ENCODE measurements at places on chromosomes 6 and 20.

- no peak for DNase-seq
Observed at GRCh38 chr6:80329496-80329895, 223.0 kb downstream of the BCKDHB start.

GRCh38 chr6:139588734-139589593, 214.5 kb upstream of the CITED2 start:
- no peak for DNase-seq

DNA sequence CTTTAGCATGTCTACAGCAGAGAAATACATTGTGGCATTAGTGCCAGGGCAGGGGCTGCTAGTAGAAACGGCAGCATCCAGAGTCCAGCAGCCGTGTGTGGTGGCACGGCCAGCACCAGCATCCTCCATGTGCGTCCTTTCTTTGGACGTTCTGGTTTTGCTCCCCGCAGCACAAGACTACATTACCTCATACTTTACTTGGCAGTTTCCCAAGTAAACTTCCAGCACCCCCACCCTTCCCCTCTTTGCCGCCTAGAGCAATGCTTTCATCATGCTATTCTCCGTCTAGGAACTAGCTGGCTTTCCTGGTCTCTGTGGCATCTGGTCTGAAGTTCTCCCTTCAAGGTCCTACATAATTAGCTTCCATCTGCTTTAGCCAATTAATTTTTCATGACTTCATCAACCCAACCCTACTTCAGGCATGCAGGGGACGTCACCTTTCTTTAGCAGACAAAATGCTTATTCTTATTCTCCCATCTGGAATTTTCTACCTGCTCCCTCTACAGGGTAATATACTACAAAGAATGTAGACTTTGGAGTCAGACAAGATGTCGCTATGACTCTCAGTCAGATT, 67.6 kb downstream of the BLOC1S5 start:
- DNase-seq = peak; percentile 13

GRCh38 chr6:13807696-13808095, 6.7 kb downstream of the MCUR1 start:
- peak; percentile 24 for DNase-seq

DNA sequence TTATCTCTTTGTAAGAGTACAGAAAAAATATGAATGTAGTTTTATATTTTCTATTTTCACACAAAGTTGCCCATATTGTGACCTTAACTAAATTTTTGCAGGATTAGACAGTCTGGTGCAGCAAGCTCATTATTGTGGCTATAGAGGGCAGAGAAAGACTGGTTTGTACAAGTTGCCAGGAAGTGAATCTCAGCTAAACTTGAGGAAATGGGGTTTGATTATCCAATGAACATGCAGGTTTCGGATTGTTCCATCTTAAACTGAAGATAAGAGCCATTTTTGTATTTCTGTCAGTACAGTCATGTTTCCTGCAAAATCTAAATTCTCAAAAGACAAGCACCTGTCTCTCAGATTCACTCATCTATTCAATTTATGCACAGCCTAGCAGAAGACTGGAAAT, 390.9 kb downstream of the MMUT start:
- peak; percentile 5 for DNase-seq

GRCh38 chr20:59777814-59778575, 155.4 kb downstream of the SYCP2 start:
- no peak for DNase-seq

- DNase-seq = no peak
Observed at GRCh38 chr6:108751851-108752732, 96.1 kb upstream of the ARMC2 start.

DNA sequence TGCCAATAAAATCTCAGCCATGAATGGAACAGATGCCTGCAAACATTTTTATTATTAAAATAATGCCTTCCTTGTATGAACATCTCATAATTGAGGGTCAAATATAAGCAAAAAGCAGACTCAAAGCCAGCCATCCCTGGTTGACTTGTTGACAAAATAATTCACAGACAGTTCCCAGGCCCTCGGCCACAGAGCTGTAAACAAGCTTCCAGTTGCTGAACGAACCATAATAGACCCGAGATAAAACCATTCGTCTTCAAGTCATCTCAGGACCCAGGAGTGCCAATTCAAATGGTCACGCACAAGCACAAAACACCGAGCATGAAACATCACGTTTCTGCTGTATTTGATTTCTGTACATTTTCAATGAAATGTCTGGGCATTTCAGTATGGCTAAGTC, 113.3 kb upstream of the CDYL start:
- no peak for DNase-seq

DNA sequence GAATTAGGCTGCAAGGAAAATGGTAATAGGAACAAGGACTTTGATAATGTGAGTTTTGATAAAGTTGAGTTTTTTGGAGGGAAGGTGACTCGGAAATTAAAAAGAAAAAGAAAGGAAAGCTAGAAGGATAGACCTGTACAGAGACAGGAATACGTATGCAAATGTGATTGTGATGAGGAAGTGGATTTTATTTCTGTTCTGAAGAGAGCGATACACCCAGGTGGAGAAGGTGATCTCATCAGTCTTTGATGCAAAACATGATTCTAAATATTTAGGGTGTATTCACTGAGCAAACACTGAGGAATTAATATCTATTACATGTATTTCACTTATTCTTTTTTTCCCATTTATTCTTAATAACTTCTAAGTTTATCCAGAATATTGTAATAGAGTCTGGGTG, 9.2 kb upstream of the PLEKHG1 start:
- DNase-seq = no peak

DNA sequence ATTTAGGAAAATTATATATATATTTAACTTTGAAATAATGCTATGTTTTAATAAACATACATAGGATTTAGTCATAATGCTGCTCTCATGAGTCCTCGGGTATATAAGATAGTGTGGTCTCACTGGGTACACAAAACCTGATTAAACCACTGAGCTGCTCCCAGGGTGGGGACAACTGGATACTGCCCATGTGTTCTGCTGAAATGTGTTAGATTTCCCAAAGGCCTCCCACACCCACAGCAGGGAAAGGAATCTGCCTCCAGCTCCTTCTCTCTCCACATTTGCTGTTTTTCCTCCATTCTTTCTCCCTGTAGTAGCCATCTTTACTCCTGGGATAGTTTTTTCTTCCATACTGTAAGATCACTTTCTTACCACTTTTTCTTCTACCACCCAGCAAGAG, 69.2 kb upstream of the TRAF3IP2 start:
- no peak for DNase-seq

GRCh38 chr6:146056506-146056905, 27.6 kb downstream of the GRM1 start:
- DNase-seq = no peak

GRCh38 chr6:27882624-27883023, 29.6 kb downstream of the OR2B2 start:
- no peak for DNase-seq

- no peak for DNase-seq
Observed at GRCh38 chr6:52022675-52023074, 64.7 kb downstream of the PKHD1 start.
